Endodermal cell (in vitro differentiated cells): ENCODE measurements at places on chromosomes 2 and 18. TPM values are rescaled to one million over a fixed set of nuclear protein-coding genes. Genes with fewer than 3 reads are reported as not detected.
A peak's percentile ranks its signal among the peaks of the same experiment; 100 is the strongest.

DNA sequence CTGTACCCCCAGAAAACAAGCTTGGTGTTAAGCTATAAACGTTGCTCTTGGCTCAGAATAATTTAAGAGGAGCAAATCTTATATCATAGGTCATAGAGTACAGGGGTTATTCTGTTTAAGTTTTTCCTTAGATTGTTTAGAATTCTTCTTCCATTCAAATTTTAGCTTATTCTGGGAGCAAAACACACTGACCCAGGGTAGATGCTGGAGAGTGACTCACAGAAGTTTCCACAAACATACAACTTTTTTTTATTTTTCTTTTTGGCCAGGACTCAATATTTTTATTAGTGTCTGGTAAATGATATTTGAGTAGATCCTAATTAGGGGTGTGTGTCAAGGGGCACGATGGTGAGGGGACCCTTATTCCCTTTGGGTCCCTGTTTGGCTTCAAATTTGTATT lies 71.5 kb upstream of the PSME4 start:
- no peak for DNase-seq

GRCh38 chr2:41602341-41602740 lies 445.5 kb upstream of the PKDCC start:
- DNase-seq = no peak

- no peak for DNase-seq
Measured at GRCh38 chr18:28112056-28112470, 64.9 kb downstream of the CDH2 start.

DNA sequence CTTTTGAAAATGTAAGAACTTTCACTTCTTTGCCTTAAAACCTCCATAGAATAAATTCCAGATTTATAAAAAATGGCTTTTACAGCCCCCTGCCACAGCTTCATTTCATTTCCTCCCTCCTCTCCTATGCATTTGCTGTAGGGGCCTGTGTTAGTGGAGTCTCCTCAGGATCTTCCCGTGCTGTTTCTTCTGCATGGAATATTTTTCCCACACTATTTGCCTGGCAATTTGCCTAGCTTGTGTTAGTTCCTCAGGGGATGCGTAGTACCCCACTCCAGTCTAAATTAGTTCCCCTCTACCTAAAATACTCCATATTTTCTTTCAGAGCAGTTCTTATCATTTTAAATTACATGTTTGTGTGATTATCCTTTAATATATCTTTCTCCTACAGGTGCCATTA lies 262.2 kb downstream of the PLCL1 start:
- DNase-seq = no peak

- DNase-seq = no peak
Measured at GRCh38 chr2:226860087-226860486, 24.2 kb downstream of the RHBDD1 start.

DNA sequence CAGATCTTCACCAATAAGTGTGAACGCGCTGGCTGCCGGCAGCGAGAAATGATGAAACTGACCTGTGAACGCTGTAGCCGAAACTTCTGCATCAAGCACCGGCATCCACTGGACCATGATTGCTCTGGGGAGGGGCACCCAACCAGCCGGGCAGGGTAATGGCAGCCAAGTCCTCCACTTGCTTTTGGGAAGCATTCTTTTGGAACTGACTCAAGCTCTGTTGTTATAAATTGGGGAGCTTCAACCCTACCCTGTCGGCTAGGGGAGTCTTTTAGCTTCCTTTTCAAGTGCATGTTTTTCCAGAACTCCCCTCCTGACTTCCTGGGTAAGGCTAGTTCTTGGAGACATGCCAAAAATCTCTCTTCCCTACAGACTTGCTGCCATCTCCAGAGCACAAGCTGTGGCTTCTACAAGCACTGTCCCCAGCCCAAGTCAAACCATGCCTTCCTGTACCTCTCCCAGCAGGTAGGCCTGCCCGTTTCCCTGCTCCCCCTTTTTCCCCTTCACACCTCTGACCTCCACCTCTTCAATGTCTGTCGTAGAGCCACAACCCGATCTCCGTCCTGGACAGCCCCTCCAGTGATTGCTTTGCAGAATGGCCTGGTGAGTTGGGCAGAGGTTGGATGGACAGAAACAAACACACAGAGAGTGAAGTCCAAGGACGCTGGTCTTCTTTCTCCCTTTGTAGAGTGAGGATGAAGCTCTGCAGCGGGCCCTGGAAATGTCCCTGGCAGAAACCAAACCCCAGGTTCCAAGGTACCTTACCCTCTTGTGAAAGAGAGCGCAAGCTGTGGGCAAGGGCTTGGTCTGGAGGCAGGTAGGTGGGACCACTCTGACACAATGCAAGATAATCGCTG lies 1.5 kb downstream of the ZFAND2B start:
- no peak for DNase-seq

- no peak for DNase-seq
Measured at GRCh38 chr2:12778369-12778768, 61.6 kb downstream of the TRIB2 start.

- DNase-seq = no peak
Measured at GRCh38 chr18:55990186-55990585, 402.2 kb upstream of the TCF4 start.

GRCh38 chr2:220071696-220072095 lies 444.3 kb downstream of the SLC4A3 start:
- DNase-seq = no peak

DNA sequence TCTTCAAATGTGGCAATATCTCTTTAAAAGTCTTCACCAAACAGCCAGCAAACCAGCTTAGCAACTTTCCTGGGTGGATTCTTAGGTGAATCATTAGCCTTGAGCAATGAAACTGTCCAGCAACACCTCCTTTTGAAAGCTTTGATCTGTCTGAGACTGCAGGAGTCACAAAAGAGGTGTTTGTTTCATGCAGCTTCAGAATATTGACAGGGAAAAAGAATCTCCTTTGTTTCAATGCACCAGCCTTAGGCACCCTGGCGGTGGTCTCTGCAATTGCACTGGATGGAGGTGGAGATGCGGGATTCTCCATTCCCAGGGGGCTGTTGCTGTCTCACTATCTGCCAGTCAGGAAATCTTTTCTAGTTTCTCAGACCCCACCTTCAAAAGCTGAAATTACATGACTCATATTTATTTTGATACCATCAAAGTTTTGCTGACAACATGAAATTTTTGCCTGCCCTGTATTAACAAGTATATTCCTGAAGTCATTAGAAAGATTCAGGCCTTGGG lies 76.0 kb upstream of the DSG1 start:
- DNase-seq = peak; percentile 89

- no peak for DNase-seq
Measured at GRCh38 chr2:54503828-54504227, 47.7 kb downstream of the SPTBN1 start.

DNA sequence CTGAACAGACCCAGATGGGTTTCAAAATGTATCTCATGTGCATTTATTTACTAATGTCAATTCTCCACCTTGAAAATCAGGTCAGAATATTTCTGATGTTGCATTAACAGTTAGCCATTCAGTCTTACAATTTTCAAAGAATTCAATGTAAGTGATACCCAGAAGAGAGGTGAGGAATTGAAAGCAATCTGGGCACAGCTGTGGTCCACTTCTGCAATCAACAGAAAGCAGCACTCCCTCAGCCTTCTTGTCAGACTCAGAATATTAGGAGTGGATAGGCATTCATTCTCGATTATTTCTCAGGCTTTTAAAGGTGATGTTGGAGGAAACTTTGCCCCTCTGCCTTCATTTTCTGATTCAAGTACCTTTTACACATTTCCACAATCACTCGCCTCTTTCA lies 15.7 kb downstream of the CCL20 start:
- DNase-seq = no peak

DNA sequence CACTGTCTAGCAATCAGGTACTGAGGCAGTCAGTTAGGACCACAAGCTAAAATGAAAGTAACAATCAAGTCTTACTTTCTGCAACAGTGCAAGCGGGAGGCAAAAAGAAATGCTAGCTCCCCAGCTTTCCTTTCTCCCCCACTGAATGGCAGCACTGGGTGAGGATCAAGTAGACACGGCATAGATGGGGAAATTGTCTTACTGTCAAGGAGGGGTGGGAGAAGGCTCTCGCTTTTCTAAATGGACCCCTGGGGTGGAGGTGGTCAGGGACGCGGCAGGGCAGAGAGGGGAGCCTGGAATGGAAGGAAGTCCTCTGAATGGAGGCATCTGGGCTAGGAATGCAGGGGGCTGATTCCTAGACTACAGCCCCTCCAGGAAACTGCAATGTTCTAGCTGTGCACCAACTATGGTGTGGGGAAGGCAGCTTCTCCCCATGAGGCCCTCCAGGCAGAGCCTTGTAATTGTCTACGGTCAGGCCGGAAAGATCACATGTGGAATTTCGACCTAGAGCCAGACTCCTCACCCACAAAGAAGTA lies 24.3 kb downstream of the METTL8 start:
- peak; percentile 70 for DNase-seq

DNA sequence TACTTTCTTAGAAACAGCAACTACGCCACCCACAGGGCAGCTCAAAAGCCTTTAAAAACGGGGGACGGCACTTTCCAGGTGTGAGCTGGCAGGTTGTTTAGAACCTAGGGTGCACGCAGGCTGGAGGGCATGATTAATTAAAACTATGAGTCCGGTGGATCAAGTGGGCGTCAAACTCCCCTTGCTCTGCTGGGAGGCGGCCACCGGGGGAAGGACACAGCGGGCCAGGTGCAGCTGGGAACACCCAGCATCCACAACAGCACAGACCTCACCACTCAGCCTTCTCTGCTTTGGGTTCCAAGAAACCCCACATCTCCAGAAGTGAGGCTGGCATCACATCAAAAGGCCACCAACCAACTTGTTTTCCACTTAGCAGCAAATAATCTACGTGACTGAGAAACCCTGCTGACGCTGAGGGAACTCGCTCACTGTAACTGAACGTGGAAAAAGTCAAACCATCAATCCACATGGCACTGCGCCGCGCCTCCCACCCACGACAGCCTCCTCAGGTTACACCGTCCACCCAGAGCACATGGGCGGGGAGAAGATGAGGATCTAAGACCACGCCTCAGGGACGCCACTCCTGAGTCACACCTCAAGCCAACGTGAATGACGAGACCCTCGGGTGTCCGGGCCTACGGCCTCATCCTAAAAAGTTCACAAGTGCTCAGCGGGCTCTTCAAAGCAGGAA lies 118.2 kb downstream of the ZNF516 start:
- DNase-seq = no peak

- no peak for DNase-seq
Measured at GRCh38 chr2:121532894-121533293, 2.2 kb downstream of the RNU4ATAC start.

DNA sequence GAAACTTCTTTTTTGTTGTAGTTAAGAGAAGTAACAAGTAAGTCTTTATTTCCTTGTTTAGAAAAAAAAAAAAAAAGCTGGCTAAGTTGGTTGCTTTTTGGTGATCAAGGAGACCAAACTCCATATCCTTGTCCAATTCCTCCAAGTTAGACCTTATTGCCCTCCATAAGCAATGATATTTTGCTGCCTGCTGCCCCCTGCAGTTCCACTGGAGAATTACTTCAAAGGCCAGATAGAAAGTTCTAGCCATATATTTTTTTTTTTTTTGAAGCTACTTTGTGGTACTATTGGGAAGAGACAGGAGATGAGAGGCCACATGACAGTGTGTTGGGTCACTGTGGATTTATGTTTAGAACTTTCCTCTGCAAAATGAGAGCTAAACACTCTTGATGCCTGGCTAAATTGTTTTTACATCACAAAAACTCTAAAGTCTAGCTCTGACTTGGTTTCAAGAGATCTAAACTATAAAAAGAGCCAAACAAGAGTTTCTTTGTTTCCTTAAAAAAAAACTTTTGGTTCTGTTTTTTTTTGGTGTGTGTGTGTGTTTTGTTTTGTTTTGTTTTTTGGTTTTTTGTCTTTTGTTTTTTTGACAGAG lies 80.7 kb upstream of the RASGRP3 start:
- peak; percentile 85 for DNase-seq

DNA sequence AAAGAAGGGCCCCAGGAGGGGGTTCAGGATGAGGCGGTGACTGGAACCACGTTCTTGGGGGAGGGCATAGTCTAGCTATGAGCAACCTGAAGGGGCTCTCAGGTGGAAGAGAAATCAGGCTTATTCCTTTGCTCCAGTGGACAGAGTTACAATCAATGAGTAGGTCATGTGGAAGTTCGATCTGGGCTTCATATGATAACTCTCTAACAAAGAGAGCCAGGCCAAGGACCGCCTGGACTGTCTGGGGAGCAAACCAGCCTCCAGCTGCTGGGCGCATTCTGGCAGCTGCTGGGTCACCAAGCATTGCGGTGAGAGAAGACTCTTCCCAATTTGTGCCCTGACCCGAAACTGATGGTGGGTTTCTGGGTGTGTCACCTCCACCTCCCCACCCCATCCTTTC lies 180.3 kb upstream of the SMAD2 start:
- DNase-seq = no peak

DNA sequence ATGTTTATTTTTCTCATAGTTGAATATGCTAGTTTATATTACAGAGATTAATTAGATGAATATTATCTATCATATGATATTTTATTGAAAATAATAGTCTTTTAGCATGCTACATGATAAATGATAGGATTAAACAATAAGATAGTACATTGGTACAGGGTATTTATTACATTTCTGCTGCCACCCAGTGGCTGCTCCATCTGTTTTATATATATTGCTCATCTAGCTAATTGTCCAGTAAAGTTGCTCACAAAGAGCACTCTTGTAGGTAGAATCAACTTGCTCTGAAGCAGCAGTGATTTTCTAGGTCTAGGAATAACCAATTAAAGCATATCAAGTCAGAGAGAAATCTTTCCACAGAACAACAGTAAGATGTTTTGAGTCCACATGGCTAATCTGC lies 183.3 kb downstream of the ASXL3 start:
- DNase-seq = no peak

DNA sequence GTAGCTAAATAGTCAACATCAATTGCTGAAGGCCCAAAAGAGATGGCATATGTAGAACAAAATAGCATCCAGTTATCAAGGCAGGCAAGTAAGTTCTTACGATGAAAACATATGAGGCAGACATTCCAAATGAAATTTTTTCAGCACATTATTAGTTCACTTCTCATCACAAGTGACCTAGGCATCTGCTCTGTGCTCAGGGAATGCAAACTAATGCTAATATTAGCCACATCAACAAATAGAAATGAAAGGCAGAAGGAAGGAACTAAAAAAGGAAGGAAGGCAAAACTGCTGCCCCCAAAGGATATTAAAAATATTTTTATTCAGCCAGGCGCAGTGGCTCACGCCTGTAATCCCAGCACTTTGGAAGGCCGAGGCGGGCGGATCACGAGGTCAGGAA lies 51.2 kb upstream of the ROCK1 start:
- no peak for DNase-seq

DNA sequence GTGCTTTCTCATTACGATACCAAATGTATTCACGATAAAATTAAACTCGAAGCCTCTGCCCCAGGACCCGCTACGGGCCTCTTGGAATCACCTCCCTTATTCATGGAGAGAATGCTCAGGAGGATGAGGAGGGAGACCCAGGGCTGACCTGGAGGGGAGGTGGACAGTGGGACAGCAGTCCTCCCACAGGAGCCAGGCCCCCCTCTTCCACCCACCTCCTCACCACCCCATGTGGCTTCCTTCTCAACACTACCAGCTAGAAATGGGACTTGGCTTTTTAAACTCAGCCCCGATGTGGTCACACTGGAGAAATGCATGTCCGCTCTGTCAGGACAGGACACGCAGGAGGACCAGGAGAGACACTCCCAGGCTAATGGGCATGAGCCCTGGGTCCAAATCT lies 147.9 kb upstream of the ID2 start:
- no peak for DNase-seq

GRCh38 chr2:106575955-106576354 lies 88.8 kb downstream of the CD8B2 start:
- peak; percentile 81 for DNase-seq

IL36B gene
- not detected in 2 replicates for total RNA-seq

METAP1D gene
- 1.2 to 6.0 TPM (median 5.6 TPM) in 3 replicates for total RNA-seq

DSC2 gene
- total RNA-seq = 68.6 and 72.4 TPM in 2 replicates

ANO7 gene
- 5.7 and 8.1 TPM in 2 replicates for total RNA-seq
